ENCODE measurements at places on chromosomes 6 and 20.

DNA sequence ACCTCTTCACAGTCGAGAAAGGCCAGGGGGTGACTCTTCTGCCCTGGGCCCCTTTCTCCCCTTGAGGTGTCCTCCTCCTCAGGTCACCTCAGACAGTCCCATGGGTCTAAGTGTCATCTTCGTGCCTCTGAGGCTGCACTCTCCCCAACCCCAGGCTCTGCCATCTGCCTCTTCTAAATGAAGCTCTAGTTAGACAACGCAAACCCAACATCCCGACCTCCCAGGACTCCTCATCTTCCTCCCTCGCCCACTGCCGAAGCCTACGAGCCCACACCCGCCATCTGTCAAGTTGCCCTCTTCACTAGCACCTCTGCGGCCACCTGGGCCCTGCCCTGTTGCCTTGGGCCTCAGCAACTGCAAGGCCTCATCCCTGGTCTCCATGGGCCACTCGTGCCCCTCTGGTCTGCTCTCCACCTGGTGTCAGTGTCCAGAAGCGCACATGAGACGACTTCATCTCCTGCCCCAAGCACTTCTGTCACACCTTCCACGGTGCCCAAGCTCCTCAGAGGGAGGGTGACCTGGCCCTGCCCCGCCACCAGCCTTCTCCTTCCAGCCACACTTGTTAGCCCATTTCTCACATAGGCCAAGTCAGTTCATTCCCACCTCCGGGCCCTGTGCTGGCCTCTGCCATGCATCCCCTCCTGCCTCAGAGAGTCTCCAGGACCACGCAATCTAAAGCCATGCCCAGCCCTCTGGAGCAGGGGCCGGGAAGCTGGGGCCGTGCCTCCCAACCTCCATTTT is 53.8 kb downstream of the RRBP1 start:
- DNase-seq = no peak

- no peak for DNase-seq
Observed at GRCh38 chr6:167046861-167047495, 47.8 kb downstream of the CEP43 start.

DNA sequence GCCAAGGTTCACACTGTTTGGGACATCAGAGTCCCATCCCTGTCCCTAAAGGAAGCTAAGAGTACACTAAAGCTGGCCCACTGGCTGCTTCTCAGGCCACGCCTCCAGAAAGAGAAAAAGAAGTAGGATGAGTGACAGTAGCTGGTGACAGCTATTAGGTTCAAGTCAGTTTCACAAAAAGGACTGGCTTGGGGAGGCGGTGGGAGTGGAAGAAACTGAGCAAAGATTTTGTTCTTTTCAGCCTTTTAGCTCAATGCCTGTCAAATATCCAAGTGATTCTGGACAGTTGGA is 374.7 kb downstream of the ZFAND3 start:
- DNase-seq = no peak

DNA sequence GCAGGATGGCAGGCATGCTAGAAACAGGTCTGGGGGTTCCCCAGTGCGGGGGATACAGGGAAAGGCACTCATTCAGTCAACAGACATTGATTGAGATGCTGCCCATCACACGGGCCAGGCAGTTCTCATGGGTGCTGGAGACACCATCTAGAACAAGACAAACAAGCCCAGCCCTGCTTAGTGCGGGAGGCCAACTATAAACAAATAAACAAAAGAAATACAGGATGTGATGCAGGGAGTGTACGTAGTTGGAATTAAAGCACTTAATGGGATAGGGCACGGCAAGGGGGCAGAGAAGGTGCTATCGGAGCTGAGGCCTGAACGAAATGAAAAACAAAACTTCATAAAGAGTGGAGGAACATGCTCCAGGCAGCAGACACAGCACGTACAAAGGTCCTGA is 169.3 kb downstream of the PREX1 start:
- DNase-seq = no peak

DNA sequence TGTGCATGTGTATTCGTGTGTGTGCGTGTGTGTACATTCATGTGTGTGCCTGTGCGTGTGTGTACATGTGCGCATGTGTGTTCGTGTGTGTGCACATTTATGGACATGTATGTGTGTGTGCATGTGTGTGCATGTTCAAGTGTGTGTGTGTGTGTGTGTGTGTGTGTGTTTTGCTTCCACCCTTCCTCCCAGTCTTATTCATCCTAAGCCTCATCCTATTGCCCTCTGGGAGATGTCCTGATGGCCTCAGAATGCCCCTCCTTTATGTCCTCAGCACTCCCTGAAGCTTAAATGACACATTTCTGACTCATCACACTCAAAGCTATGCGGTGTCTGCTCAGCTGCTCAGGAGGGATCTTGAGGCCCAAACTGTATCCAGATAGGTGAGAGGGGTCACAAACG is 76.6 kb upstream of the CCDC167 start:
- DNase-seq = no peak

DNA sequence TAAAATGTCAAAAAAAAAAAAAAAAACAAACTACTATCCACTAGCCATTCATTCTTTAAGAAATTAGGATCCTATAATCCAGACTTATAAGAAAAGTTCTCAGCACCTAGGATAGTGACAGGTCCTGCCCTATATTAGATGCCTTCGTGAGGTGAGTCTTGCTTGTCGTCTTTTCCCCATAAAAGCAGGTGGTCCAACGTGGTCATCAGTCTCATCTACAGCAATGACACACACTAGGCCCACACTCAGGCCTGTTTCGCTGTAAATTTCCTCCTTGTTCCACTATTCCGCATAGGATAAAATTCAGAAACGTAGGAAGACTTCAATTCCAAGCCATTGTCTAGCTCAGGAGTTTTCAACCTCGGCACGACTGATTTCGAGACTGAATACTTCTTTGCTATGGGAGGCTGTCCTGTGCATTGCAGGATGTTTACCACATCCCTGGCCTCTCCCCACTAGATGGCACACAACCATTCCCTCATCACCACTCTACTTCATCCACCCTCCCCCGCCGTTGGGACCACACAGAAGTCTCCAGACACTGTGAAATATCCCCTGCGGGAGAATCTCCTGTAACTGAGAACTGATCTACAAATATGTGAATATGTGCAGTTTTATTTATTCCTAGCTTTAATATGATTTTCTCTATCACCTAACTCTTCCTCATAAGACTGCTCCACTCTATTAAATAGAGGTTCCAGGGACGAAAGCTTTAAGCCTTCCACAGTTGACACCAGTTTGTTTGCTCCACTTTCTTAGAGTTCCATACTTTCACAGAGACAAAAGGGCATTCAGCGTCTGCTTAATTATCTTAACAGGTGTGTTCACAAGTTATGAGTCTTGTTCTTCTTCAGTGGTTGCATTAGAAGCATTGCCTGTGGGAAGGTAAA is 346.3 kb downstream of the BMP2 start:
- DNase-seq = no peak

DNA sequence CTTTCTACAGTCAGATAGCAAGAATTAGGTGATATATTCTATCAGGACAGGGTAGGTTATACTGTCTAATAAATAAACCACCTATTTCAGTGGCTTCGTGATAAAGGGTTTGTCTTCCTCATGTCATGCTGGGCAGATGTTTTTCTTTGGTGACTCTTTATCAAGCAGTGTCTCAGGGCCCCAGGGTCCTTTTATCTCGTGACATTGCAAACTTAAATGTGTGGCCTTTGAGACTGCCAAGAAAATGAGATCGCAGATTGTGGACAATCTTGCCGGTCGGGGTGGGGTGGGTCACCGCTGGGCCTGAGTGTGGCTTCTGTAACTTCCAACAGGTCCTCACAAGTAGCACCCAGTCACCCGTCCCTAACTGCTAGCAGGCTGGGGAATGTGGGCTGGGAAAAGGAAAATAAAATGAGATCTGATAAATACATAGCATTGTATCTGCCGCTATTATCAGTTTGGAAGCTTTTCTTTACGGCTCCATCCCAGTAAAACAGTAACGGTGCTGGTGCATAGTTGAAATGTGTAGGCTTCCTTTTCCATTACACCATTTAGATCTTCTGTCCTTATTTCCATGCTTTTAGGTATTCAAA is 50.5 kb upstream of the BMP6 start:
- no peak for DNase-seq

DNA sequence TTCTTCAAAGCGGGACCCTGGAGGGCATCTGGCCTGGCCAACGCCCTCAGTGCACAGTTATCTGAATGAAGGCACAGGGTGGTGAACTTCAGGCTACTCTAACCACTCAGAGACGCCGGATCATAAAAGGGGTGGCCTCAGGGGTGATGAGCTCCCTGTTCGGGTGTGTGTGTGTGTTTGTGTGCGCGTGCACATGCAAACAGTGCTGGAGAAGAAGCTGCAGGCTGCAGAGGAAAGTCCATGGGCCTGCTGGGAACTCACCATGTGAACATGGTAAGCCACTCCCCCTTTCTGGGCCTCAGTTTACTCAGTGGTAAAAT is 42.0 kb downstream of the KIAA1755 start:
- DNase-seq = no peak

DNA sequence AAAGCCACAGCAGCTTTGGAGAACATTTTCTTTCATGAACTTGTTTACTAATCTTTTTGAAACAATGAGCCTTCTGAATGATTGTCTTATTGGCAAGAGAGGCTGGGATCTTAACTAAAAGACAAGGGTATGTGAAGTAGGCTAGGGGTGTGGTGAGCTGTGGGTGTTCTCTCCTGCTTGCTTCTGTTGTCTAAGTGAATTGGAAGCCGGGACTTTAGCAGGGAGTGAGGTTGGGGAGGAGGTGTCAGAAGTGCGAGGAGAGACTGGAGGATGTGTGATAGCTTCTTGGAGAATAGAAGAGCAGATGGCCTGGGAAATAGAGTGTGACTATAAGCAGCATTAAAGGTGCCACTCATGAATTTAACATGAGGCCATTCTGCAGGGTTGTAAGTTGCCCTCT is 562.8 kb downstream of the UTRN start:
- no peak for DNase-seq

GRCh38 chr6:135439549-135439948 is 58.0 kb downstream of the AHI1 start:
- DNase-seq = no peak

- DNase-seq = no peak
Observed at GRCh38 chr6:4632421-4632820, 143.8 kb upstream of the CDYL start.

DNA sequence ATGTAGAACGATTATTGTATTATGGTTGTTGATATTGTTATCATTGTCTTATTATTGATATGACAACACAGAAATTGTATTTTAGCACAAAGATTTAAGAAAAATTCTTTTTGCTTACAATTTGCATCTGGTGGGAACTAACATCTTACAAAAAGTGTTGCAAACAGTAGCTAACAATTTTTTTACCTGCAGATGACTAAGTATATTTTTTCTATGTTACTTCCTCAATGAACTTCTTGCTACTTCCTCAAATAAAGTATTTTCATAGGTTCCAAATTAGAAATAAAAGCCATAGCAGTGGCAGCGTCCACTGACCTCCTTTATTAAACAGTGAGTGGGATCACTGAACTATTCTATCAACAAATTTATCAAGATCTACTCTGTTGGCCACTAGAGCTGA is 847.0 kb downstream of the PHF3 start:
- no peak for DNase-seq

GRCh38 chr6:88574651-88575050 is 388.8 kb downstream of the RNGTT start:
- no peak for DNase-seq

DNA sequence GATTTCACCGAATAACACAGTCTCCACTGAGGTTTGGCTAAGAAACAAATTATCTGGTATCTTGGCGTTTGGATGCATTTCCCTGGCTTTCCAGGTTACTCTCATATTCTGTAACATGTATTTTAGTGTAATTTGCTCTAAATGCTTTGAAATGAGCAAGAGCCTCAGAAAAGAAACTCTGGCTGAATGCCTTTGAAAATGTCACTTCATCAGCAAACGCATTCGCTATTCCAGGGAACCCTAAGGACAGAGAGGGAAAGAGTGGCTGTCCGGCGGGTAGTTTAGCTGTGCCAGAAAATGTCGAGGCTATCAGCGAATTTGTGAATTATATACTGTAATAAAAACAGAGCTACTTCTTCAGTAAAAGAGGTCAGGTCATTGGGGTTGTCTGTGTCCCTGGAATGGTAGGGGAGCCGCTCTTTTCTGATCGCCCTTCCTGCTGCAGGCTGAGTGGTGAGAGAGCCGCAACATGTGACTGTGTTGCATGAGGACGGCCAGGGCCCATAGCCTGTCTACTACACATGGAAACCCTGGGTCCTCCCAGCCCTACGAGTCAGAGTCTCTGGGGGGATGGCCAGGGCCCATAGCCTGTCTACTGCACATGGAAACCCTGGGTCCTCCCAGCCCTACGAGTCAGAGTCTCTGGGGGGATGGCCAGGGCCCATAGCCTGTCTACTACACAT is 57.3 kb downstream of the SMOC2 start:
- no peak for DNase-seq

GRCh38 chr6:28141500-28142329 is at the start of gene ZKSCAN8:
ZKSCAN8 (plus strand) TSS chr6:28141883; CDS start chr6:28148408, 6,525 bp downstream.
- peak; percentile 71 for DNase-seq

DNA sequence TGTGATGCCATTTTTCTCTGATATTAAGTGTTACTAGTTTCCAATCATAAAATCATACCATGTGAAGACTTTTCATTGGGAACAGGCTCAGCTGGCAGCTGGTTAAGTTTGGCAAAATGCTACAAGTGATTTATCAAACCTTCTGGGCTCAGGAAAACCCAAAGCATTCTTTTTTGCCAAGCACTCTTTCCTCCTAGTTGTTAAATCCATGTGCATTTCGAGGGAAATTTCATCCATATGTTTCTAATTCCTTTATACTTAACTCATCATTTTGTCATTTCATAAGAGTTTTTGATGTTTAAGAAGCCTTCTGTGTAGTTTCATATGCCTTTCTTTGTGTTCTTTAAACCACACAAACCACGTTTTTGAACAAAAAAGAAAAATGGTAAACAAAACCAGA is 217.6 kb upstream of the PDE10A start:
- no peak for DNase-seq

GRCh38 chr6:37127961-37128862 is 41.7 kb upstream of the PIM1 start:
- no peak for DNase-seq

DNA sequence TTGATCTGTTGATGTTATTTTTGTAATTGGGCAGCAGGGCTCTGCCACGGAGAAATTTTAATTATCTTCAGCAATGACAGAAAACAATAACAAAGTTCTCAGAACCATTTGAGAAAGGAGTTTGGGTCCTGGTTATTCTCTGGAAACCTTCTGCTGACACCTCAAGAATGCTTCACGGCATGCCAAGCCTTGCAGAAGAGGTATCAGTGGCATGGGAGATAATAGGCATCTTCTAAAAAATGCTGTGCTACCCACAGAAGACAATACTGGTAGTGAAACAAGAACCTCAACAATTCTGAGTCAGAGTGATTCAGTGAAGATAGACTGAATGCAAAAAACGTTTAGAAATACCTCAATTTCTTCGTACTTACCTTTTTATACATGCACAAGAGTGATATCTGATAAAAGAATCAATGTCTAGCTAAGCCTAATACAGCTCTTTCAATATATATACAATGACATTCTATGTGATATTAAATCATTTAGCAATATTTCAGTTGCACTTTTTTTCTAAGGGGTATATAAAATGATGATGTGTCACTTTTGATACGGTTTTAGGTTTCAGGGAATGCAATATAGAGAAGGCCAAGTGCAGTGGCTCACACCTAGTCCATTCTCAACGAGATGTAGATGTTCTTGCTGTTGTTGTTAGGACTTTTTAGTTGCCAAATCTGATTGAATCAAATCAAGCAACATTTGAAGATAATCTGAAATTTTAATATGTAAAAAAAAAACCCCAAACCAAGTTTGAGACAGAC is 110.4 kb upstream of the COL21A1 start:
- no peak for DNase-seq
